ENCODE measurements at places on chromosomes 1 and 21.

- DNase-seq, result no peak
These were observed 2.7 kb downstream of the DMBX1 start for GRCh38 chr1:46492269-46492853.

DNA sequence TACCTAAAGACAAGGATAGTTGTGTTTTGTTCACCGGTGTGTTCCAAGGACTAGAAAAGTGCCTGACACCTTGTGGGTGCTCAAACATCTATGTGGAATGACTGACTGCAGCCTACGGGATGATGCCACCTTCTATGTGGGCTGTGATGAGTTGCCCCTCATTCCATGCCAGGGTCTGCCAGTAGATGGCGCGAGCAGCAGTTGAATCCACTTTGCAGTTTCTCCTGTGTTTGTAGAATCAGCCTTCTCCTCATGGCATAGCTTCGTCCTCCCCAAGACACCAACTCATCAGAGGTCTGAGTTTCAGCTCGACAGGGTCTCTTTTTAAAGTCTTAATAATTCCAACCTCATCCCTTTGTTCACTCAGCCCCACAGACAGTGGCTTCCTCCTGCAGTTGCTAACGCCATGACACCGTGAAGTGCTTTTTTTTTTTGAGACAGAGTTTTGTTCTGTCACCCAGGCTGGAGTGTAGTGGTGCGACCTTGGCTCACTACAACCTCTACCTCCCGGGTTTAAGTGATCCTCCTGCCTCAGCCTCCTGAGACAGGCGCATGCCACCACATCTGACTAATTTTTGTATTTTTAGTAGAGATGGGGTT, 133.7 kb downstream of the CAPN8 start:
- no peak for DNase-seq

DNA sequence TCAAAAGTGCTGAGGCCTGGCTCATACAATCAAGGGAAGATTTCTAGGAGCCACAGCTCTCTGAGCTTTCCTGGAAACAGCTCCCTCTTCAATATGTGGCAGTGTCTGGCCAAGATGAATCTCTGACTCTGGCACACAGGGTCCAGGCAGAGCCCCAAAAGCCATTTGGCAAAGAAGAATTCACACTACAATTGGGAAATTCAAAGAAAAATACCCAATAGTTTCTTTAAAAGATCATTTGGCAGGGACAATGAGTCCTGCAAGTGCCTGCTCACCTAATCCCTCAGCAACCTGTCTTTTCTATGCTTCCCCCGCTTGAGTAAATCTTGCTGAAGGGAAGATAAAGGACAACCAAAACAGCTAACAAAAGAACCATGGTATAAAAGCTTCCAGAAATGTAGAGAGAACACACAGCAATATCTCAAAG, 124.6 kb downstream of the TGFBR3 start:
- no peak for DNase-seq

DNA sequence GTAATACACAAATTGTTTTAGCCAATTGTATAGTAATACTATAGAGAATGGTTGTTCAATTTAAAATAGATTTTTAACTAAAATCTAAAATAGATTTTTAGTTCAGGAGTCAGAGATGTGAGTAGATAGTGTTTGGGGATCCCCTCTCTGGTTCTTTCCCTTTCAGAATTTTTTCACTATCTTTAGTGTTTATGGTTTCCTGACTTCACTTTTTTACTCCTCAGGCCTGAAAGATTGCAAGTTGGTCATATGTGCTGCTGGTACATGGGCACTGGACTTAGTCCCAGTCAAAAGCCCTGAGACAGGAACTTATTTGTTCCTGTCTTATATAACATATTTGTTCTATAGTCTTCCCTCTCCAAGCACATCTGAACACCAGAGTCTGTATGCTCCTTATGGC, 96.8 kb upstream of the ATP1B1 start:
- no peak for DNase-seq

DNA sequence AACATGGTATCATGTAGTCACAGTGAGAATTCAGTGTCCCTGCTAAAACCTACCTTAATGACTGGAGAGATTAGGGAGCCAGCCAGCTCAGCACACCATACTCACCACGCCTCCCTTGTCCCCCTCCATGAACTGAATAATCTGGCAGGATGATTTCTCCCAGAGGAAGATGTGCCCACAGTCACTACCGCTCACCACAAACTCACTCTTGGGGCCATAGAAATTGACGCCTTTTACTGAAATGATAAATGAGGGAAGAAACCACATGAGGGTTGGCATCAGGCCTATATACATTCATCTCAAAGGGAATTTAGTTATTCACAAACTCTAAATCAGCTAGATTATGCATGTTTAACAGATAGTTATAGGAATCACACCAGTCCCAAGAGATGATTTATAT, 17.4 kb downstream of the PEA15 start:
- DNase-seq, result no peak

DNA sequence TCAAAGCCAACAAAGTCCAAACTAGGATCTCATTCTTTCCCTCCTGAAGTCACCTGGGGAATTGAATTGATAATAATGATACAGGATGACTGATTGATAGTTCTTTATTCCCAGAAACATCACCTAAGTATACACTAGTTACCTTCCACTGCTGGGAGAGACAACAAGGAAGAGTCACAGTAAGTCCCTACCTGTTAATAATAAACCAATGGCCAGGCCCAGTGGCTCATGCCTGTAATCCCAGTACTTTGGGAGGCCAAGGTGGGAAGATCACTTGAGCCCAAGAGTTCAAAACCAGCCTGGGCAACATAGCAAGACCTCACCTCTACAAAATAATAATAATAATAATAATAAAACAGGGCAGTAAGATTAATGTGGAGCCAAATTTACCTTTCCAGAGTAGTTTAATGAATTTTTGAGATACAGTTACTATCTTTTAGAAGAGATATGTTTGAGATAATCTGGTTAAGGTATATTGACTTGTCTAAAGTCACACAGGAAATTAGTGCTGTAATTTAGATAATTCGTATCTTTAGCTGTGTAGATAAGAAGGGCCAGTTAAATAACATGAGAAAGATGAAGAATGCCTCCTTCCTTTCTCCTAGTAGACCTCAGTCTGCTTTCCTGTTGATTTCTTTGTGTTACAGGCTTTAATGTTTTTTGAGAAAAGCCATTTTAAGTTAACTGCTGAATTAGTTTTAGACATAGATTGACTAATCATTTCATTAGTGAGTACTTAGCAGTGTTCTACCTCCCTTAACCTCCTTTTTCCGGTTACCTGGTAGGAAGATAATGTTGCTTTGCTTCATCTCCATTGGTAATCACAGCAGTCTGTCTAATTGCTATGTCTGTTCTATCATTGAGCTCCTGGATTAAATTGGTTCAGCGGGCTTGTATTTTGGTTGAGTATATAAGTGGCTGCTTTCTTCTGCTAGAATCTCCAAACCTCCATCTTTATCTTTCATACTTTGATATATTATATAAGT, 22.0 kb downstream of the SMAP2 start:
- DNase-seq, result no peak

GRCh38 chr1:3359756-3360440, 94.6 kb upstream of the ARHGEF16 start:
- DNase-seq, result no peak

DNA sequence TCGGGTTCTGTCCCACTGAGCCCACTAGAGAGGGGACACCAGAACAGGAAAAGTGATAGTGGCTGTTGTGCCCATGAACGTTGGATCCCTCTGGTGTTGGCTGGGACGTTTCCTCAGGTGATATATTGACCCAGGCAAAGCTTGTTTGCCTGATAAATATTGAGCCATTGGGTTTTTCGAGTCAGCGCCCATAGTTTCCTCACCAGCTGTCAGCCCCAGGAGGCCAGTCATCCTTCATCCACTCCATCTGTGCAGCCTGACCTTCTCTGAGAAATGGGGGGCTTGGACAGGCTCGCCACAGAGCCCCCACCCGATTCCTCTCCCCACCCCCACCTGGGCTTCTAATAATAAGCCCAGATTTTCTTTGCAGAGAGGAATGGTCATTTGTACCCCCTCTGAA, 13.3 kb downstream of the DISP3 start:
- DNase-seq, result no peak

DNA sequence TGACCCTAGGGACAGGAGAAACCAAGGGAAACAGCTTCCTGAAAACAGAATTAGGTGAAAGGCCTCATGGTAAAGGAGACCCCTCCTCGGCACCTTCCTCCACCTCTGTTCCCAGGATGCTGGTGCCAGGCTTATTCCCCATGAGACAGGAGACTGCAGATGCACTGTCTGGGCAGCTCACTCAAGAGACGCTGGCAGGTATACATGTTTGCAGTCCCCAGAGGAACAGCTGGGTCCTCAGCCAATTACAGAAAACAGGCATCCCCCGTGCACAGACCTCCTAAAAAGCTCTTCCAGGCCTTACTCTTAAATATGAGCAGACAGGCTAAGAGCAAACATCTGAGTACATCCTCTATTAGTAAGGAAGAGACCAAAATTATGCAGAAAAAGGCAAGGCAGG, 6.5 kb downstream of the CCSAP start:
- no peak for DNase-seq

GRCh38 chr1:150012611-150013010, 2.1 kb upstream of the OTUD7B start:
- DNase-seq, result no peak

DNA sequence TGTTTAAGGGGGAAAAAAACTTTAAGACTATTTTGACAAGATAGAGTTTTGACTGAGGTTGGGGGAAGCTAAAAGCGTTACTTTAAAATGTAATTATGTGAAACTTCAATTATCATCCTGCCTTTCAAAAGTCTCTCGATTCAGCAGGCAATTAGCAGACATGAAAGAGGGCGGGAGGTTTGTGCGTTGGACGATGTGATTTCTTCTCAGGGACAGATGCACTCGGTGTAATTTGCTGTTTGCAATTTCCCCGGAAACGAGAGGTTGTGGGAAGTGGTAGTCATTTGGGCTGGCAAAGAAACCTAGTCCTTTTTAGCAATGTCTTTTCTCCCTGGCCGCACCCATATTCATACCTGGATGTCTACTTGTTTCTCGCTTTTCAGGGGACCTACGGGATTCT, 27.1 kb downstream of the KAZN start:
- no peak for DNase-seq

DNA sequence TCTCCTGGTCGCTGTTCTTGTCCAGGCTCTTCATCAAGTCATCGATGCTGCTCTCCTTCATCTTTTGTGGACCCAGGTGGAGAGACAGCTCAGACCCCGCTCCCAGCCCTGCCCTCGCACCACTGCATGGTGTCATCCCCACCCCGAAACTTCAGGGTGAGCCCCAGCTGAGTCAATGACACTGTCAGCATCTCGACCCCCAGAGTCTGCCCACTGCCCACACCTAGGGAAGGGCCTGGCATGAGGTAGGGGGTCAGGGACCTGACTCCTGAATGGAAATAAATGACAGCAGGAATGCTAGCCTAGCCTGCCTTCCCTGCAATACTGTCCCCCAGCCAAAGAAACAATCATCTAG, 1.6 kb upstream of the S100A6 start:
- DNase-seq, result no peak

DNA sequence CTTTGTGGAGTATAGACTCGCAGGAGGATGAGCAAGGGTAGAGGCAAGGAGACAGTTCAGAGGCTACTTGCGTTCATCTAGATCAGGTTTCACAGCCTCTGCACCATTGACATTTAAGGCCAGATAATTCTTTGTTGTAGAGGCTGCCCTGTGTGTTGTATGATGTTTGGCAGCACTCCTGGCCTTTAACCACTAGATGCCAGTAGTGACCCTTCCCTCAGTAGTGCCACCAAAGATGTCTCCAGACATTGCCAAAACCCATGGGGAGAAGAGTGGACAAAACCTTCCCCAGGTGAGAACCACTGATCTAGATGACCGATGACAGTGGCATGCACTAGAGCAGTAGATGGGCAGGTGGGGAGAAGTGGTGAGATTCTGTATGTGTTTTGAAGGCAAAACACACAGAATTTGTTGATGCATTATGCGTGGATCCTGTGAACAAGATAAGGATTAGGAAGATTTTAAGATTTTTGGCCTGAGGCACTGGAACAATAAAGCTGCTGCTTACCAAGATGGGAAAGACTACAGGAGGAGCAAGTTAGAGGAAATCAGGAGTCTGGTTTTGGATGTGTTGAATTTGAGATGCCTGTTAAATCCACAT, 9.9 kb upstream of the COG2 start:
- no peak for DNase-seq

DNA sequence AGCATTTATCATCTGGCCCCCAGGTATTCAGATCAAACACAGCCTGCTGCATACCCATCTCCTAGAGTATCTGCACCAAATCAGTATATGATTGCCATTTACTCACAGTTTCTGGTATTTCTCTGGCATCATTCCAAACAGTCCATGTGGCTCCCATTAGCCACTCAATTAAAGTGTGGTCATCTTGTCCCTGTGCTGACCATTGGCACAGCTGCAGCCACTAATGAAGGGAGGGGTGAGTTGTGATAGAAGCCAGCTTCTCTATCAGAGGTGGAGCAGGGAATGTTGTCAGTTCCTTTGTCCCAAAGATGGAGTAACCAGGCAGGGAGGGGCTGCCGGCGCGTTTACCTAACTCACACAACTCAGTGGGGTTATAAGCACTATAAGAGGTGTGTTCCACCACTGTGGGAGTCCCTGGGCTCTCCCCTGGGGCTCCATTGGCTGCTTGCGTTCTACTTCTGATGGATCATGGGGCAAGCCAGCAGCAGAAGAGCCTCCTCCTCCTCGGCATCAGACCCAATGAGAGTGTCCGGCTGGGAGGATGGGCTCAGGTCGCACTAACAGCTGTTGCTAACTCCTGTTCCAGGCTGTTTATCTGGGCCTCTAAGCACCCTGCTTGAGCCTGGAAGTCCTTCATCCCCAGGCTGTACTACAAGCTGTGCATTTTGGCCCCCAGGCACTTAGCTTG, 108.6 kb downstream of the GDAP2 start:
- DNase-seq, result no peak

DNA sequence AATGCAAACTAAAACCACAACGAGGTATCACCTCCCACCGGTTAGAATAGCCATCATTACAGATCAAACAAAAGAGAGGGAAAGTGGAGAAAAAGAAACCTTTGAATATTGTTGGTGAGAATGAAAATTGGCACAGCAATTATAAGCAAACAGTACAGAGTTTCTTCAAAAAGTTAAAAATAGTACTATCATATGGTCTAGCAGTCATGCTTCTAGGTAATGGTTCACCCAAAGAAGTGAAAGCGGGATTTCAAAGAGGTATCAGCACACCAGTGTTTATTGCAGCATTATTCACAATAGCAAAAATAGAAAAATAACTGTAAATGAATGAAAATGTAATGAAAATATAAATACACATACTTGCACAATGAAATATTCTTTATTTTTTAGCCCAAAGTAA, 8.2 kb downstream of the OR2T10 start:
- DNase-seq, result no peak

DNA sequence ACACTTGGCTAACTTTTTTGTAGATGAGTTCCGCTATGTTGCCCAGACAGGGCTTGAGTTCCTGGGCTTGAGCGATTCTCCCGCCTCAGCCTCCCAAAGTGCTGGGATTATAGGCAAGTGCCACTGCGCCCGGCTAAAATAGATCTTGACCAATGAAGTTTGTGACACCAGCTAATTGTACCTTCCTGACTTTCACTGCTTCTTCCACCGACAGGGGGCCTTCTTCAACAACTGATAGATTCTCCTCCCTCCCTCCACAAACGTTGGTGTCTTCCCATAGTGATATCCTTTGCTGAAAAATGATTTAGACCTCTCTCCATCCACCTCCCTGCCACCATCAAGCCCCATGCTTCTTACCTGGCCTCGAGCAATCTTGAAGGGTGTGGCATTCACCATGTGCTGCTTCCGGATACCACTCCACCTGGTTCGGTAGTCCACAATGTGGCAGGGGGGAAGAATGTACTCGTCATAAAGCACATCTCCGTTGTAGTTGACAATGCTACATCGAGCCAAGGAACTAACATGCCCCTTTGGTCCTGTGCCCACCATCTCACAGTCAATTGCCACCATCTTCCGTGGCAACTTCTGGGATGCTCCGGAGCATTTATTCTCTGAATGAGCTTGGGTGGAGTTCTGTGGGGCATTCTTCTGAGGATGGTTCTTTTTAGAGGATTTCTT, 1.6 kb upstream of the METTL25B start:
- DNase-seq, result no peak
